ENCODE measurements at places on chromosomes 12 and 14.

GRCh38 chr12:113236539-113237399 lies 15.5 kb downstream of the TPCN1 start:
- no peak for DNase-seq

- no peak for DNase-seq
These were observed 32.7 kb downstream of the RBM25 start for GRCh38 chr14:73091044-73091443.

DNA sequence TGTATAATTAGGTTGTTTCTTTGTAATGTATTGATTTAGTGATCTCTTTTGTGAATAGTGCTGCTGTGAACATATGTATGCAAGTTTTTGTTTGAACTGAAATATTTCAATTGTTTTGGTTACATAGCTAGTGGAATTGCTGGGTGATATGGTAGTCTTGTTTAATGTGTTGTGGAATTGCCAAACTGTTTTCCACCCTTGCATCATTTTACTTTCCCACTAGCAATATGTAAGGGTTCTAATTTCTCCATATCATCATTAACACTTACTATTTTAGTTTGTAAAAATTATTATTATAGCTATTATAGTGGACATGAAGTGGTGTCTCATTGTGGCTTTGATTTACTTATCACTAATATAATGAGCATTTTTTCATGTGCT lies 5.9 kb downstream of the G2E3 start:
- DNase-seq = no peak

DNA sequence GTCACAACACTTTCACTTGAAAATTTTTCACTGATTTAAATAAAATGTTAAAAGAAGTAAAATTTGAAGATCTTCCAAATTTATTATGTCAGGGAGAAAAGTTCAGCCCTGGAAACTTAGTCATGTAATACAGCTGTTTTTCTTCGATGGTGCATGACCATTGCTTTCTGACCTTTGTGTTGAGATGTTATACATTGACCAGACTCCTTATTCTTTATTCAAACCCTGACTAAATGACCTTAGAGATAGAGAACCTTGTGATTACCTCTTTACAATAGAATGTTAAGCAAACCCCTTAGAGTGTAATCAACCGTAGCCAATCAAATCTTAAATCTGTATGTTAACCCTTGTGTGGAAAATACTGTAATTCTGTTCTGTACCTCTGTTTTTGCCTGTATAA lies 34.5 kb downstream of the PLCZ1 start:
- DNase-seq = no peak

DNA sequence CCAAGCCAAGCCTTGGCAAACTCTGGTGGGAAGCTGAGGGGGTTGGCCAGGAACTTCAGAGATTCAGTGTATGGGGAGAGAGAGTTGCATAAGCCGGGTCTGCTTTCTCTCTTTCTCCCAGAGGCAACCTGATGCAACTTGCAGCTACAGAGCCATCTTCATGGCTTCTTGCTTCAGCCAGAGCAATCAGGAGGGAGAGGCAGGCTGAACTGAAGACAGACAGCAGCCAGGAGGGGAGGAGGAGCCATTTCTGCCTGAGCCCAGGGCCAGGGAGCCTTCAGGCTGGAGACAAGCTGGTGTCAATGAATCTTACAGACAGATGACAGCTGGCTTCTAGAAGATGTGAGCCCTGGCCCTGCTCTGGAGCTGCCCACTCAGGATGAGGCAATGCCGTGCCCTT lies 18.7 kb downstream of the NPC2 start:
- DNase-seq = no peak

DNA sequence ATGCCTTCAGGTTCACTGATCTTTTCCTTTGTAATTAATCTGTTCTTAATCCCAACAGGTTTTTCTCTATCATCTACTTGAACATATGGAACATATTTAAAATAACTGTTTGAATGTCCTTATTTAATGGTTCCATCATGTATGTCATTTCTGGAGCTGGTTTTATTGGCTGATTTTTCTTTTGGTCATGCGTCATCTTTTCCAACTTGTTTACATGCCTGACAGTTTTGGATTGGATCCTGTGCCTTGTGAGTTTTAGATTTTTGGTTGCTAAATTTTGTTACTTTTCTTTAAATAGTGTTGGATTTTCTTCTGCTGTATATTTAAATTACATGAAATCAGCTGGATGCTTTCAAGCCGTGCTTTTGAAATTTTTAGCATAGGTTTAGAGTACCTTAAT lies 237.3 kb upstream of the DAAM1 start:
- DNase-seq = no peak

DNA sequence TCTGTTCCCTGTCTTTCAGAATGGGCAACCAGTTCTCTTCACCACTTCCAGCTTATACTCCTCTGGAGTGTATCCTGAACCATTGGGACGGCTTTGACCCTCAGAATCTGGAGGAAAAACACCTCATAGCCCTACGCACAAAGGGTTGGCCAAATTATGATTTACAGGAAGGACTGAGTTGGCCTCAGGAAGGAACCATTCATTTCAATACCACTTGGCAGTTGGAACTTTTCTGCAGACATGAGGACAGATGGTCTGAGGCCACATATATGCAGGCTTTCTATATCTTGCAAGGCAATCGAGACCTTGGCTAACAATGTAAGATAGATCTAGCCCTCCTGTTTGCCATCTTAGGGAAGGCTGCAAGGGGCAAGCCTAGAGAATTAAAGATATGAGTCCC lies 24.0 kb downstream of the CLECL1 start:
- DNase-seq = no peak

DNA sequence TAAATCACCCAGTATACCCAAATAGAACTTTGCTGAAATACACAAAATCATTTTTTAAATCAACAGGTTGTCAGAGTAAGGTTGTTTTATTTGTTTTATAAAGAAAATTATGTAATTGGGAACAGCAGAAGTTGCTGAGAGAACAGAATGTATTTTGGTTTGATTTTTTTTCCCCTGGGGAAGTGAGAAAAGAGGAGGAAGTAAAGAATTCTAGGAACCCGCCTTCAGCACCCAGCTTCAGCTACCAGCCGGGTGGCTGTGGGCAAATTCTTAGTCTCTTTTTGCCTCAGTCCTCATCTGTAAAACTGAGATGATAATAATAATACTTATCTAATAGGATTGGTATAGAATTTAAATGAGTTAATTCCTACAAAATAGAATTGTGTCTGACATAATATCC lies 119.4 kb downstream of the SRGAP1 start:
- DNase-seq = no peak

DNA sequence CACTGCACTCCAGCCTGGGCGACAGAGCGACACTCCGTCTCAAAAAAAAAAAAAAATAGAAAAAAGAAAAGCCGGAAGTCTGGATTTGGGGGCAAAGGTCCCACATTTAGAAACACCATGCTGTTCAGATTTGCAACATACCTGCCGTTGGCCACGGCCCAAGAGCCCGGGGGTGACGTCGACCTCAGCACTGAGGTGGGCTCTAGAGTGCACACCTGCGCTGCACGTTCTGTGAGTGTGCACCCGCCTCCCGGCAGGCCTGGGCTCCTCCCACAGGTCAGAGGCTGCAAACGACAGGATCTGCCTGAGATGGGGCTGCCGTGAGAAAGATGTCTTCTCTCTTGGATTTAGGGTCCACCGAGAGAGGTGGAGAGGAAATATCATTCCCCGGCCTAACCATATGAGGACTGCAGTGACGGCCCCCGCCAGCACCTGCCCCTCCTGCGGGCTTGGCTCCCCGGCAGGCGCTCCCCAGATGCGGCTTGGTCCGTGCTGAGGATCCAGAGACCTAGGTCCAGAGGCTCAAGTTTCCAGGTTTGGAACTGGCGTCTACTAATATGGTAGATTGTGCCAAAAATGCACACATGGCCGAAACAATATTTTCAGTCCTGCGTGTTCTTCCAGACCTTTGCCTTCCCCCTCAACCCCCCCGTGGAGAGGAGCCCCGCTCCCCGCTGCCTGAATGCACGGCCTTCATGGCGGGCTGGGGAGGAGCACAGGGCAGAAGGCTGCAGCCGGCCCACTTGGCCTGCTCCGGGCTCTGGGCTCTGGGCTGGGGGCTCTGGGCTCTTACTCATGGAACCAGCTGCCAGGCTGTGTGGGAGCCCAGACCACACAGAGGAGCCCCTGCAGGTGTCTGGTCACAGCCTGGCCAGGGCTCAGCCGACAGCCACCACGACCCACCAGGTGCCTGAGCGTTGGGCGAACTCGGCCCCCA lies 58.8 kb upstream of the FBRSL1 start:
- no peak for DNase-seq

DNA sequence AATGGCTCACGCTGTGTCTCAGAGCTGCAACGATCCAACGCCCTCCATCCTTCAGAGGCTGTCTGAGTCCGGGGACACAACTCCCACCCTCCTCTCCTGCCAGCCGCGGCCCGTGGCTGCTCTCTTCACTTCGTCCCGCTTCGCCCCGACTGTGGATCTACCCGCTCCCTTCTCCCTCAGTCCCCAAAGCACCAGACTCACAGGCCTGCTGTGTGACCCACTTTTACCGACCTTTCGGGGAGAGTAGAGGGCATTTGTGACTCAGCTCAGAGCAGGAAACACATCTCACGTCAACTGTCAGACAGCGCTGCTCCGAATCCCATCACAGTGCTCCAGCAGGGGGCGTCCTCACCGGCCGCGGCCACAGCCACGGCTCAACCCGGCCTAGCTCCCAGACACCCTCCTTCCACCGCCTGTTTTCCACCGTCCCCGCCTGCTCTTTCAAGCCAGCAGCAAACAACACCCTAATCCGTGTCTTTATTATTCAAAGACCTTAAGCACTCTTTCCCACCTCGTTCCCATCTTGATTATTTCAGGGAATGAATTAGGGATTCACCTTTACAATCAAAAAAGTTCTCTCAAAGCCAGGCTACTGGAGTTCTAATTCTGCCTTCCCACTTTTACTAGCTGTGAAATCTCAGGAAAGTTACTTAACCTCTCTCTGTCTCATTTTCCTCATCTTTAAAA lies 5.0 kb upstream of the AQP2 start:
- DNase-seq = peak; percentile 82

- DNase-seq = no peak
These were observed 26.4 kb upstream of the RASSF3 start for GRCh38 chr12:64583771-64584421.
